ENCODE measurements at places on chromosomes 2 and 18. TPM values are rescaled to one million over a fixed set of nuclear protein-coding genes. Genes with fewer than 3 reads are reported as not detected.

The SP140L gene
- total RNA-seq, result 3.8 TPM

The CD8B gene
- 0.59 TPM for total RNA-seq

The RAD51AP2 gene
- total RNA-seq, result 0.20 TPM

The ADD2 gene
- total RNA-seq, result 8.5 TPM

The FOXI3 gene
- 3.7 TPM for total RNA-seq

The ZNF804A gene
- 0.30 TPM for total RNA-seq

The XDH gene
- 1.7 TPM for total RNA-seq

The INHBB gene
- total RNA-seq, result 7.1 TPM

The ATP8B1 gene
- 23.0 TPM for total RNA-seq

The SLC9A4 gene
- 1.3 TPM for total RNA-seq

The NCOA1 gene
- 77.2 TPM for total RNA-seq

The GPR35 gene
- 0.99 TPM for total RNA-seq

The HNRNPA3 gene
- 96.6 TPM for total RNA-seq

The SPIRE1 gene
- 20.3 TPM for total RNA-seq

The NGEF gene
- 3.9 TPM for total RNA-seq

The BUB1 gene
- 16.7 TPM for total RNA-seq

The TUBB8B gene
- total RNA-seq, result not detected

The NEB gene
- 212 TPM for total RNA-seq

The CENPA gene
- total RNA-seq, result 4.1 TPM

The GALR1 gene
- 2.1 TPM for total RNA-seq

The MAB21L4 gene
- total RNA-seq, result 4.5 TPM

The OTOS gene
- total RNA-seq, result not detected

The SEPTIN10 gene
- total RNA-seq, result 89.9 TPM

The IL1RL1 gene
- 8.7 TPM for total RNA-seq

The PFN4 gene
- total RNA-seq, result 0.49 TPM

The TUBA4B gene
- total RNA-seq, result not detected

The CREG2 gene
- total RNA-seq, result 0.20 TPM

The LIMS4 gene
- total RNA-seq, result 0.49 TPM

The CRYGD gene
- total RNA-seq, result not detected

The MRO gene
- 0.30 TPM for total RNA-seq
